ENCODE measurements at places on chromosomes 6 and 20.

- no peak for DNase-seq
Measured at GRCh38 chr6:13259393-13259792, 68.9 kb downstream of the TBC1D7 start.

GRCh38 chr6:81876971-81877370 lies 124.5 kb upstream of the TENT5A start:
- no peak for DNase-seq

DNA sequence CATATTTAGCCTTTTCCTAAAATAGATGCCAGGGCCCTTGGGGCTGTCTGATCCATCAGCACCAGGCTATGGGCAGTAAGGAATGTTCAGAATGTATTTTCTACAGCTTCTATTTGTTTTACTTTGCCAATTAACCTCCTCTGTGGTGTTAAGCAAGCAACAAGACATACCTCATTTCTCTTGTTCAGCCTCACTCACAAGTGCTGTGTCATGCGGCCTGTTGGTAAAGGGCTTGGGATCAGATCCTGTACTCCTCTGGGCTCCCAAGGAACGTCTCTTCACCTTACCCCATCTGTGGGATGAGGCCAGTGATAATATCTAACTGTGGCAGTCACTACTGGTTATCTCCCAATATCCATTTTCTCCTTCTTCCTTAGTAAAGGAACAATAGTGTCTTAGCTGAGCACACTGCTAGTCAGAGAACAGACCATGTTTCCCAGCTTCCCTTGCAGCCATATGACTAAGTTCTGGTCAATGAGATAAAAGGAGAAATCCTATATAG lies 7.0 kb upstream of the DSTN start:
- no peak for DNase-seq

- no peak for DNase-seq
Measured at GRCh38 chr20:9506280-9506821, 8.0 kb upstream of the LAMP5 start.

GRCh38 chr6:113057567-113058053 lies 710.5 kb downstream of the RFPL4B start:
- no peak for DNase-seq

- DNase-seq, result no peak
Measured at GRCh38 chr6:142613981-142614380, 312.2 kb downstream of the ADGRG6 start.

- DNase-seq, result no peak
Measured at GRCh38 chr6:41559655-41560427, 13.7 kb downstream of the FOXP4 start.

GRCh38 chr6:169935348-169935718 lies 183.9 kb downstream of the ERMARD start:
- no peak for DNase-seq

- no peak for DNase-seq
Measured at GRCh38 chr6:151121900-151122299, 117.9 kb upstream of the AKAP12 start.

GRCh38 chr6:168333039-168333438 lies 13.5 kb upstream of the DACT2 start:
- DNase-seq, result no peak

- DNase-seq, result no peak
Measured at GRCh38 chr6:9593554-9593953, 821.3 kb downstream of the TFAP2A start.

DNA sequence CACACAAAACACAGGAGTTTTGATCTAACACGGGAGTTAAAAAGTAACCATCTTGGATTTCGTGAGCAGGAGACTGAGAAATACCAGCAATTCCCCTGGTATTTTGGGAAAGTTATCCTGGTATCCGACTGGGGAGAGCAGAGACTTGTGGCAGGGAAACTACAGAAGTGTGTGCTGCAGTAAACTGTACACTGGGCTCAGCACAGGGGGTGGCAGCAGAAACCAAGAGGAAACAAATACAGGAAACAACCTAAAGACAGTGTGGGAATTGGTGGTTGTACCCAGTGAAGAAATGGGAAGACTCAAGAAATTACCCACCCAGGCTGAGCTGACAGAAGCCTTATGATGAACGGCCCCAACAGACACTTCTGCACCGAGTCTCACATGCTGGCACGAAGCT lies 109.8 kb downstream of the CHD6 start:
- DNase-seq, result no peak

GRCh38 chr20:8723296-8723695 lies 345.6 kb upstream of the PLCB4 start:
- no peak for DNase-seq

GRCh38 chr6:75281653-75282052 lies 2.9 kb downstream of the TMEM30A start:
- DNase-seq, result no peak

DNA sequence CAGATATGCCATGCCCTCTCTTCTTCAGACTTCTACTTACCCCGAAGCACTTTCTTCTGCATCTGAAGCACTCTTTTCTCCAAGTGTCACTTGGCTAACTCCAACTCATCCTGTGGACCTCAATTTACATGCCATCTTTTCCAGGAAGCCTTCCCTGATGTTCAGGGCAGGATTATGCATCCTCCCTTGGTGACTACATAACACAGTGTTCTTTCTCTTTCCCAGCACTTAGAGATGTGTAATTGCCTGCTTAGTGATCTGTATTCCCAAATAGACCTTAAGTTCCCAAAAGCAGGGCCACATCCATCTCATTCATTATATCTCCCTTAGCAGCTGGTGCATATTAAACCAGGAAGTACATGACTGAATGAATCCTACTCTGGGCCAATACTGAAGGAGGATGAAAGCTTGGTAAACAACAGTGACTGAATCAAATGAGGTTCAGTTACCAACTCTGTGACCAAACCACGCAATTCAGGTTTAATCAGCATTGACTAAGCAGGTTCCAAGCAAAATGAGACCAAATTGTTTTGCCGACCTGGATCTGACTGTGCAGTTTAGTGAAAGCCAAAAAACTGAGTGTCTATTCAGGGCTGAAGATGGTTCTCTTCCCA lies 121.4 kb upstream of the TCF21 start:
- DNase-seq, result no peak

DNA sequence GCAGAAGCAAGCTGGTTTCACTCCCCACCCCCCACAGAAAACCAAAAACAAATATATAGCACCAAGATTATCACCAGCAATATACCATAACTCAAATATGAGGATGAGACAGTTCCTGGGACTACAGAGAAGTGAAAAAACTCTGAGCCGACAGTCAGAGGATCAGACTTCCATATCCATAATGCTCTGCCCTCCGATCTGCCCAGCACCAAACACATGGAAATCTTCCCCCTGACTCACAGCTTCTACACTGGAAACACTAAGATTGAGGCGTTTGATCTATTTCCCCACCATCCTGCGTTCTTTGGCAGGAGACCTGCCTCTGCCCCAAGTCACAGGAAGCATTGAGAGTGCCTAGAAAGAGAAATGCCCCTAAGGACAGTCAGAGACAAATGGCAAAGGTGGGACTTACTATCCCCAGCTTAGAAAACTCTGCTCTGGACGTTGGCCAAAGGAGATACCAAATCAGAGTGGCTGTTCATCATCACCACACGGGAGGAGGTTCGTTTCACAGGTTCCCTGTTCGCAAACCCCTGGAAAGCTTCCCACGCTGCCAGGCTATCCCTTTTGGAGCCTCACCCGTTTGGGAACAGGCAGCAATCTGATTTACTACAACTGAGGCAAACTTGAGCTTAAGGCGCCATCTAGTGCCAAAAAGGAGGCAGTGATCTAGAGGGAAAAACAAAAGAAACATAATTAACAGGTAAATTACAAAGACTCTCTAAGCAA lies 48.7 kb upstream of the SRSF6 start:
- DNase-seq, result no peak

DNA sequence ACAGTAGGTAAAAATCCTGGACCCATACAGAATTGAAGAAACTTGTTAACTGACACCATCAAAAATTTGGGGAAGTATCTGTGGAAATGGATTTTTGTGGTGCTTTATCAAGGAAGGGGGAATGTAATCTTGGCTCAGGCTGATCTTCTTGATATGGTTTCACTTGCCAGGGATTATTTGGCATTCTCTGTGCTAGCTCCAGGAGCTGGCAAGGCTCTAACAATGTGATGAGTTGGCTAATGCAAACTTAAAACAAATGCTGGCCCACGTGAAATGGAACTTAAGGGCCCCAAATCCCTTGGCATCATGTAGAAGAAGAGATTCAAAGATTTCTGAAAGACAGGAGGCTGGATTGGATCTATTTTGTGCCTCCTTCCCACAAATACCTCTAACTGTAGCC lies 13.1 kb downstream of the KCNS1 start:
- DNase-seq, result no peak

DNA sequence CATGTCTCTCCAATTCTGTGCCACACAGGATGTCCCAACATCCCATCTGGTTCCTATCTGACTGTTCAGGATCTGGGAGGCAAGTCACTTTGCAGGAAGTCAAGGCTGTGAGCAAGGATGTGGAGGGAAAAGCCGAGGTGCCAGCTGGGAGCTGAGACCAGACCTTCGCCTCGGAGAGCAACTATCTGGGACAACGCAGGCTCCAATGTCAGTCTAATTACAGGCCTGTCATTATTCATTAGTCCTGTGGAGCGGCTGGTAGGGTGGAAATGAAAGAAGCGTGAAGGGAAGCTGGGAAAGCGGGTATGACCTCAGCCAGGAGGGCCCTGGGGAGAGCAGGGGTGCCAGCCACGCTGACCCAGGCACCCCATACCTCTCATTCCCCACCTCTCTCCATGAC lies 147.3 kb downstream of the UNC5CL start:
- no peak for DNase-seq

- no peak for DNase-seq
Measured at GRCh38 chr6:99189823-99190721, 159.4 kb downstream of the FAXC start.

DNA sequence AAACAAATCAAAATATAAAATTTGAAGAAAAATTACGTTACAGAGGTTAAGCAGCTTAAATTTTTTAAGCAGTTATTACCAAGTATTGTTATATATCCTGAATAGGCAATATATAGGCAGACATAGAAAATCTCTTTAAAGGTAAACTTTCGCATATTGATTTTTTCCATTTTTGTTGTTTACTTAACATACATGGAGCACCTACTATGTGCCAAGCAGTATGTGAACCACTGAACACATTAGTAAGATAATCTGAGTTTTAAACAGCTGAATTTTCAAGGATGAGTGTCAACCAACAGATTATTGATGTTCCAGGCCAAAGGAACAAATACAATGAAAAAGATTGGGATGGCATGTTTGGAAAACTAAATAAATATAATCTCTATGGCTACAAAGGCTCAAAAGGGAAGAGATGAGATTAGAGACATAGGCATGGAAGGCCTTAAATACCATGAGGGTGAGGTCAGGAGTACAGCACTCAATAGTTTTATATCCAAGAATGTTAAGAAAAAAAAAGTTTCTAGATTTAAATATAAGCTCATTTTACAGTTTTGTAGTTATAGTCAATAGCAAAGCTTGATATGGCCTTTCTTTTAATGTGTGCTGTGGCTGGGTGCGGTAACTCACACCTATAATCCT lies 277.5 kb downstream of the PTPRK start:
- DNase-seq, result no peak

DNA sequence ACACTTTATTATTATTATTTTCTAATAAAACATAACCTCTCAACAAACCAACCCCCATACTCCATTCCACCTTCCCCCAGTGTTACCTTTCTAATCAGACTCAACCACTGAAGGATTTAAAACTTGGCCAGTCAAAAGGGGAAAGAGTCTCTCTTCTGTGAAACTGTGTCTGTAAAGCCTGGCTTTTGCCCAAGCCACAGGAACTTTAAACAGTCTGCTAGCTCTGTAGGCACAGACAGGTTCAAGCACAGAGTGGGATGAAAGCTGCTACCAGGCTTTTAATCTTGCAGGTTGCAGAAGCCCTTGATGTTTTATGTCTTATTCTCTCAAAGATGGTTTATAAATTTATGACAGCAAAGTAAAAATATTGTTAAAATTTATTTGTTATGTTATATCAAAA lies 585.7 kb downstream of the TENT5A start:
- DNase-seq, result no peak

- no peak for DNase-seq
Measured at GRCh38 chr6:6314596-6314995, 5.9 kb downstream of the F13A1 start.

- DNase-seq, result no peak
Measured at GRCh38 chr6:12892151-12892550, 175.6 kb downstream of the PHACTR1 start.

DNA sequence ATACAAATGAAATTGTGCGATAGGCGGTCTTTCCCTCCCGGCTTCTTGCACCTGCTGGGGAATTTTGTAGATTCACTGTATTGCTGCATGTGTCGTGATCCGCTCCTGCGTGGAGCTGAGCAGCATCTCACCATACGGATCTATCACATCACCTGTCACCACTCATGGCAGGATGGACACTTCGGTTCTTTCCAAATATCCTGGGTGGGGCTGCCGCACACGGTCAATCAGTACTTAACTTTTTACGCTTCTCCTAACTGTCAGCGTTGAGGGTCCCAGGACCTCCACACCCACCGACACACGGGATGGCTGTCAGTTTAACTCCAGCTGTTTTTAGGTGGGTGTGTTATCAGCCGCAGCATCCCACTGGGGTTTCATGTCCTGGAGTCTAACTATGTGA lies 19.2 kb downstream of the TAF4 start:
- no peak for DNase-seq

GRCh38 chr20:16145919-16146318 lies 427.3 kb downstream of the KIF16B start:
- no peak for DNase-seq

- DNase-seq, result peak; percentile 20
Measured at GRCh38 chr20:32018269-32019155, 8.3 kb downstream of the CCM2L start.

DNA sequence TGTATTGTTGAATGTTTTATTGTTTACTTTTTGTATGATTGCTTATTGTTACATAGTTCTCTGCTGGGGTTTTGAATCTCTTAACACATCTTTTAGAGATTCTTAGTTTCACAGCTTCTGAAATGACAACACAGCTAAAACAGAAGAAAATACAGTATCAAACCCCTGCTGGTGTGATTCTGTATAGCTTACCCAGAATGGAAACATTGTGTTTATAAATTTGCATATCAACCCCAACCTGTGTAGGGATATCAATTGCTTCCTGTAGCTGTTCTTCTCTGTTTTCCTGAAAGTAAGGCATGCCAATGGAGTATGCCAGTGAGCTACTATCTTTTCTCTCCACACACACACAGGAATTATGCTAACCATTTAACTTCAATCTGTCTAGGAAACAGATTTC lies 64.3 kb upstream of the ID4 start:
- no peak for DNase-seq

GRCh38 chr6:92110403-92110802 lies 1309.0 kb downstream of the EPHA7 start:
- DNase-seq, result no peak

- no peak for DNase-seq
Measured at GRCh38 chr6:6494677-6495076, 93.8 kb upstream of the LY86 start.

GRCh38 chr6:108661982-108662381 lies 101.3 kb downstream of the FOXO3 start:
- DNase-seq, result no peak

- no peak for DNase-seq
Measured at GRCh38 chr6:7787137-7787608, 61.3 kb downstream of the BMP6 start.
